Stimulated activated CD8-positive, alpha-beta memory T cell treated with anti-CD3 and anti-CD28 coated beads, Interleukin-4, amount 100 ng/mL, for 4 hours (primary cell): ENCODE measurements at places on chromosomes 5 and 9.

DNA sequence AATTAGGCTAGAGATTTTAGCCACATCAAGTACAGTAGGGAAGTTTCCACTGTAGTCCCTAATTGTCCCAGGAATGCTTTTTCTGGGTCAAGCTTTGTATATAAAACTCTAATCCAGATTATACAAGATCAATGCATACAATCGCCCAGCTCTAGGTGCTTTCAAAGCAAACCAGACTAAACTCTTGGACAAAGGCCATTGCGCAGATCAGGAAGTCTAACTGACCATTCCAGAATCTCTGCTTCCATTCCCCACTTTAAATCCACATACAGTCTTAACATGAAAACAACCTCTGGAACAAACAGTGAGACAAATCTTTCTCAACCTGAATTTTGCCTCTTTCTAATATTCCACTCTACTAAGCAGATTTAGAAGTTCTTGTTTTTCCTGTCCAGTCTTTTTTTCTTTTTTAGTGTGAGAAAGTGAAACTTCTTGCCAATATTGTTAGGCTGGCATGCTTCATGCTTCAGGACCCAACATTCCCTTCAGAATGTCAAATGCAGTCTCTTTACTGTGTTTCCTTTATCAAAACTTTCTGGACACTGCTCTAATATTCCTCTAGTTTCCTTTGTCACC is 76.1 kb downstream of the ITGA1 start:
- no peak for DNase-seq

- DNase-seq: no peak
Observed at GRCh38 chr5:13356226-13356625, 588.3 kb downstream of the DNAH5 start.

- DNase-seq: no peak
Observed at GRCh38 chr9:91746904-91747303, 203.1 kb downstream of the ROR2 start.

- no peak for DNase-seq
Observed at GRCh38 chr5:53110156-53110555, 599 bp upstream of the MOCS2 start.

GRCh38 chr9:92617951-92618510 is 51.9 kb downstream of the IPPK start:
- no peak for DNase-seq

DNA sequence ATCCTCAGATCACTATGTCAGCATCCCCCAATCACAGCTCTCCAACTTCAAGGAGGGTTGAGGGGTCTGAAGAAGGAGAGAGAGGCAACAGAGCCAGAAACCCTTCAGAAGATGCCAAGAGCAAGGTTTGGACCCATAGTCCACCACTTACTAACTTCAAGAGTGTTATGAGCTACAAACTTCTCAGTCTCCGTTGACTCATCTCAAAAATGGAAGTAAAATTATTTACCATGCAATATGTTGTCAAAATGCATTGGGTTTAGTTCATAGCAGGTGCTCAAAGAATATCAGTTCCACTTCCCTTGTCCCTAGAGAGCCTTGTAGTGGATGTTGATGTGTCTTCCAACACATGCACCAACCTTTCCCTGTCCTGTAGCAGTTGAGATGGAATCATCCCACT is 116.0 kb downstream of the KCNIP1 start:
- no peak for DNase-seq

GRCh38 chr5:74993743-74994142 is 58.6 kb downstream of the GCNT4 start:
- no peak for DNase-seq

DNA sequence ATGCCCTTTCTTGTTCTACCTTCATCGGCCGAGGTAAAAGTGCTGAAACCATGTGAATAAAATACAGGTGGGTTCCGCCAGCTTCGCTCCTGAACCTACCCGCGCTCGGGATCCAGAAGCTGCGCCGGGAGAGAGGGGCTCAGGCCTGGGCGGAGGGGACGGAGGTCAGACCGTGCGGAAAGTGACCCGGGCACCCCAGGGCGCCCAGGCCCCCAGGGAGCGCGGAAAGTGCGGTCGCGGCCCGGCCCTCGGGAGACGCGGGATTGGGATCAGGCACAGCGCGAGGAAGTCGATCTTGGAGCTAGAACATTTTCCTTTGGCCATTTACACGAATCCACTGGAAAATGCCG is 329 bp downstream of the SYK start:
- DNase-seq: no peak

DNA sequence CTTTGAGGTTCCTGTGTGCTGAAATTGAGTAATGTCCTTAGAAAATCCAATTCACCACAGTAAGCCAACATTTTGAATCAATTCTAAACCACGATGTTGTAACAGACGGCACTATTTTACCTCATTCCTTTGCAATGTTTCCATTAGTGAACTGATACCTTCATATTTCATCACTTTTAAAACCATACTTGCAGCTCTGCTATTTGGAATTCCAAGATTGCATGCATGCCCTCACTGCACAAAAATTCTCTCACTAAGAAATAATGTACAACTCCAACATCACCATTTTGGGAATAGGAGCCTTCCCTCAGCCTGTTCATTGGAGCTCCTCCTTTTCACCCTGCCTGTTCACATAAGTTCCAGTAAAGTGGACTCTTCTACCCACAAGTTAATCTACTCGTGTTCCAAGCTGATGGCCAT is 74.8 kb upstream of the TGFBR1 start:
- no peak for DNase-seq

DNA sequence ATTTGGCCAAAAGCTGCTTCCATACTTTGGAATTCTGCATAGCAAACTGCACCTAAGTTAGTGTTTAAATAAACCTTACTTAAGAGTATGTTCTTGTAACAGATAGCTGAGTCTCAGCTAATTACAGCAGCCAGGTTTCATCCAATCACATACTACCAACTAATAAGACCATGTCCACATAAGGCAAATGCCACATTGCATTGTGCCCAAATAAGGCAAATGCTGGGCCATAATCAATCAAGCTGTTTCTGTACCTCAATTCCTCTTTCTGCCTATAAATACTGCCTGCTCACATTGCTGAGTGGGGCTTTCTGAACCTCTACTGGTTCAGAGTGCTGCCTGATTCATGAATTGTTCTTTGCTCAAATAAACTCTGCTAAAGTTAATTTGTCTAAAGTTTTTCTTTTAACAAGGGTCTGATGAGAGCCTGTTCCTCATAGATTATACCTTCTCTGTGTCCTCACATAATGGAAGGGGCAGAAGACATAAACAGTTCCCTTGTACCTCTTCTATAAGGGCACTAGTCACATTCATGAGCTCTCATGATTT is 4.4 kb upstream of the OXCT1 start:
- no peak for DNase-seq

- no peak for DNase-seq
Observed at GRCh38 chr9:89690334-89690912, 85.6 kb downstream of the GADD45G start.

DNA sequence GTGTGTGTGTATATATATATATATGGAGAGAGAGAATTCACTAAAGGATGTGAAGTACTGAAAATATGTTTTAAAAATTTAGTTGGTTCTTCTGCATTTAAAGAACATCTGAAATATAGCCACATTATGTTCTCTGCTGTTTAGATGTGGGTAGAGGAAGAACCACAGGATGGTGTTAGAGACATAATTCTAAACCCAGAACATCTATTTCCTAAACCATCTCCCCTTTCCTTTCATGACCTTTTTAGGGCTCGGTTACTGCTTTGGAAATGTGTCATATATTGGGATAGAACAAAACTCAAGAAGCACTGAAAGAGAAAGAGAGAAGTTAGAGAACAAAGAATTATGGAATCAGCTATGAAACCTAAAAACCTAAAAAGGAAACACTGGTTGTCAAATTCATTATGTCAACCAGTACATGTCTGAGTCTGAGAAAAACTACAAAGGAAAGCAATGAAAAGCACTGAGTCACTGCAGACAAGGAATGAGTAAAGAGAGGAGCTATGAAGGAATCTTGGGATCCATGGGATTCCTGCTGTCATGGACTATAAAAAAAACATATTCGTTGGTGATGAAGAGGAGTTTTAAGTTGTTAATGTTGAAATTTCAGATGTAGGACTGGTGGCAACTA is 28.4 kb downstream of the SLC12A2 start:
- no peak for DNase-seq

DNA sequence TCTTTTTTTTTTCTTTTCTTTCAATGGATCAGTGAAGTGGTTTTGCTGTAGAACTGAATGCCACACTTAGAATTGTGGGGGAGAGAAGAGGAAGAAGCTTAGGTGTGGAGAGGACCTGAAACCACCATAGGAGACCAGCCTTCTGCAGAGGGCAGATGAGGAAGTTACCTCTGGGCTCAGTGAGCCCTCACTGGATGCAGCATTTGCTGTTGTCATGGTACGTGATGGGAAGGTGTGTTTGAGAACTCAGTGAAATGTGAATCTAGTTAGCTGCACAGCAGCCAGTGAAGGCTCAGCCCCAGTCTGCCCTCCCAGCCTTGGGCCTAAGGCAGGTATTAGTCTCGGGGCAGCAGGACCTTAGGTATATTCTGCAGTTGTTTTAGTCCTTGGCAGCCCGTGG is 17.5 kb downstream of the CYFIP2 start:
- DNase-seq: no peak

- no peak for DNase-seq
Observed at GRCh38 chr9:72600671-72601070, 79.3 kb downstream of the TMC1 start.

- no peak for DNase-seq
Observed at GRCh38 chr5:149951138-149951749, 6.7 kb upstream of the PDE6A start.

- DNase-seq: no peak
Observed at GRCh38 chr5:91651704-91652103, 268.6 kb upstream of the ARRDC3 start.

DNA sequence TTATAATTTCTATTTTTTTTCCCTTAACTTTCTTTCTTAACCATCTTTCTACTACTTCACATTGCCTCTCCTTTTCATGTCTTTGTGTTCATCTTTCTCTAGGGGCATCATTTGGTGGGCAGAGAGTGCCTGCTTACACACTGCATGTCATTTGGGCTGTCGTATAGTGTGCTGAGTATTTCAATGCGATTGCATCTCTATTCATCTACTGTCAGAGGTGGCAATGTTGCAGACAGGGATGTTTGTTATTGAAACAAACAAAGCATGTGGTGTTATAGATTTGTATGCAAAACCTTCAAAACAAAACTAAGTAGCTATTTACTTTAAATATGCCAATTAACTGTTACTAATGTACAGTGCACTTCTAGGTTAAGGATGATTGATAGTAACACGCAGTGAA is 141.1 kb upstream of the MEF2C start:
- no peak for DNase-seq

GRCh38 chr5:15774632-15775031 is 274.7 kb downstream of the FBXL7 start:
- no peak for DNase-seq

DNA sequence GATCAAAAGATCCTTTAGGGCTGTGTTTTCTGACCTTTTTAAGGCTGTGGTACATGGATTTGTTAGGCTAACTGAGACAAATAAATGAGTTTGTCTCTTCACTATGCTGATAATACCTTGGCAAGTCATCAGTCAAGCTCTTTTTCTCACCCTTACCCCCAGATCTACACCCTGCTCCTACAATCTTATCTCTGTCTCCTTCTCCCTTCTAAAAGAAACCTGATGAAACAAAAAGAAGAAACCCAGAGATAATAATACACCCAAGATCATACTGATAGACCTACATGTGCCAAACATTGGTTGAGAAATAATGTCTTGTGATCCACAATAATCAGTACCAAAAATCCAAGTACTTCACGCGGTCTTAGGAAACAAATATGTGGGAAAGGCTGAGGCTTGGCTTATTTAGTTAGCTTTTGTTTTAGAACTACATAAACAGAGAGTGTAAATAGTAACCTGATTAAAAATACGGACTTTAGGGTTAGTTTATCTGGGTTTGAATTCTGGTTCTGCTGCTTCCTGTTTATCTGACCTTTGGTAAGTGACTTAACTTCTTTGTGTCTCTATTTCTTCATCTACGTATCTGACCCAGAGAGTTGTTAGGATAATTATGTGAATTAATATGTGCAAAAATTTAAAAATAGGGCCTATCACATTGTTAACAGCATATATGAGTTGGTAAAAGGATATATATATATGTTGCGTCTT is 24.8 kb upstream of the PDCD1LG2 start:
- no peak for DNase-seq

DNA sequence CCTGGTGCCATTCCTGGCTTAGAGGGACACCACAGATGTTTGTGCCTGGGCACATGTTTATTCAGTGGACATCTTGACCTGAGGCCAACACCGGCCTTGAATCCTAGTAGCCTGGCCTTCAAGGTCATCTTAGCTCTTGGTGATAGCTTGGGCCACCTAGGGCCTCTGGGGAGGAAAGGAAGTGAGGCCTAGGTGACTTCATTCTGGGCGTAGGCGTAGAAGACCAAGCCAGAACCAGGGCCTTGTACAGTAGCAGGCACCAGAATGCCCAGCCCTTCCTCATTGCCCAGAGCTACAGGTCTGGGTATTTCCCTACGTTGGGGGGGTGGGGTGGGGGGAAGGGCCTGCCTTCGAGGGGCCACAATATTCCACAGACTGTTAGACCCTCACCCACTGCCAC is 33.8 kb downstream of the WNK2 start:
- DNase-seq: no peak

DNA sequence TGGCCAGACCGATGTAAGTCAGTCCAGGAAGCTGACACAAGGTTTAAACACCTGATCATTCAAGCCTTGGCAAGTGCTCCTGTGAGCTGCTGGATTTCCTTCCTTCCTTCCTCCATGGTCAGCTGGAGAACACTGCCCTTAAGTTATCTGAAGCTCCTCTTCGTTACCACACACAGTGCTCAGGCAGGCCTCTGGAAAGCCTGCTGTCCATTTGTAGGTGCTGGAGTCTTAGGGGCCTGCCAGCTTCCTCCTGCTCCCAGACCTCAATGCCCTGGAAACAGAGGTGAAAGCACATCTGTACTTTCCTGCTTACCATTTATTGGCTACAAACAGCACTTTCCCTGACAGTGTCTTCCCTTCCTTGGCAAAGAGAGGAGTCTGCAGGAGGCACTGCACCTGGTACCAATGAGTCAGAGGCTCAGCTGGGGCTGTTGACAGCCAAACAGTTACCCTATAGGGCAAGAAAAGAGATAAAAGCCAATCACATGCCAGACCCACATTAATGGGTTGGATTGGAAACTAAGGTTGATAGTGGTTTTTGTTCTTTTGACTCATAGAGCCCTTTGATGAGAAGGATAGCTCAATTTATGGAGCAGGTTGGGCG is 72.6 kb upstream of the PUM3 start:
- DNase-seq: no peak

DNA sequence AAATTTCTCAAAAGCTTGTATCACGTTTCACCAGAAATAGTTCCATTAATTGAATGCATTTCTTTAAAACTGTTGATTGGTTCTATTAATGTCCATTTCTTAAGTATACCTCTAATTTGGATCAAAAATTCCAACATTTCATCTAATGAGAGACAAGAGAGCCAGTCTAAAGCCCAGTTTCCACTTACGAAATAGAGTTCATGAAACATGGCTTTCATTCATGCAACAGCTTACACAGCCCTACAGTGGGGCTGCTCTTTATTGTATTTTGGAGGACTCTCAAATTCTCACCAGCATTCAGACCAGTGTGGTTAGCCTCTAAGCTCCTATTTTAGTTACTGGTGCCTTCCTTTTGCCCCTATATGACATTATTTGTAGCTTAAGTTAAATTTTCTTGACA is 566.9 kb upstream of the RGMB start:
- no peak for DNase-seq
